Fibroblast of skin of left biceps (primary cell): ENCODE measurements at places on chromosomes 6 and 20.

- no peak for DNase-seq
Measured at GRCh38 chr6:93047033-93047432, 372.3 kb downstream of the EPHA7 start.

GRCh38 chr6:26156850-26157250 lies 69.6 kb downstream of the HFE start:
- DNase-seq, result no peak

- no peak for DNase-seq
Measured at GRCh38 chr20:39676241-39676640, 714.1 kb downstream of the DHX35 start.

- no peak for DNase-seq
Measured at GRCh38 chr6:110332281-110332680, 25.9 kb downstream of the METTL24 start.

- no peak for DNase-seq
Measured at GRCh38 chr6:135382182-135382628, 115.3 kb downstream of the AHI1 start.

DNA sequence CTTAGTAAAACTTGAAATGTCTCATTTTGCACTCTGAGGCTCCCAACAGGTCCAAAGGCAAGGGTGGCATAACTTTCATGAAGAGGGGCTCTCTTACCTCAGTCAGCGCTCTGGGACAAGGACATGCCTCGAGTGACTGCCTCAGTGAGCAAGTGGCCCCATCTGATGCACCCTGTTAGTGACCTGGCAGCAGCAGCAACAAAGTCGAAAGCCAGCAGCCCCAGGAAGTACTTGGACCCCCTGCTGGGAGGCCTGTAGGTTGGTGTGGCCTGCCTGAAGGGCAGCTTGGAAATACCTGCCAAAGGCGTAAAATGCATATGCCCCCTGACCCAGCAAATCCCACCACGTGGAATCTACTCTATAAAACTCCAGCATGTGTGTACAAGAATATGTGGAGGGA lies 13.2 kb downstream of the MAP1LC3A start:
- no peak for DNase-seq

DNA sequence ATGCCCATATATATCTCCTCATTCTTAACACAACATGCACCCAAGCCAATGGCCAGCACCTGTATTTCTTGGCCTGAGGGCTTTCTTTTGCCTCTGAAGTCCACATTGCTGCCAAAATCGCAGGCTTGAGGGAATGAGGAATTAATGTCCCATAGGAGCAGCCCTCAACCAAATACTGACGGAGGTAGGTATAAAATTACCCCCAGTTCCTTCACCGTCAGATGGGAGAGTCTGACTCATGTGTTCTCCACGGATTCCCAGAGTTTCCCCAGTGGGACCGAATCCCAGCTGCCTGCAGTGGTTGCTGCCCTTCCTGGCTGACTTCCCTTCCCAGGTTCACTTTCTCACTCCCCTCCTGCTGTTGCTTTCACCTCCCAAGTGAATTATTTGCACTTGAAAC lies 602.2 kb upstream of the NOX3 start:
- no peak for DNase-seq

- DNase-seq, result no peak
Measured at GRCh38 chr6:127459231-127459641, at the start of gene KIAA0408. KIAA0408 (minus strand) TSS chr6:127459389; CDS start chr6:127453981, 5,408 bp downstream.

GRCh38 chr6:80974579-80974978 lies 777.9 kb downstream of the TENT5A start:
- no peak for DNase-seq

DNA sequence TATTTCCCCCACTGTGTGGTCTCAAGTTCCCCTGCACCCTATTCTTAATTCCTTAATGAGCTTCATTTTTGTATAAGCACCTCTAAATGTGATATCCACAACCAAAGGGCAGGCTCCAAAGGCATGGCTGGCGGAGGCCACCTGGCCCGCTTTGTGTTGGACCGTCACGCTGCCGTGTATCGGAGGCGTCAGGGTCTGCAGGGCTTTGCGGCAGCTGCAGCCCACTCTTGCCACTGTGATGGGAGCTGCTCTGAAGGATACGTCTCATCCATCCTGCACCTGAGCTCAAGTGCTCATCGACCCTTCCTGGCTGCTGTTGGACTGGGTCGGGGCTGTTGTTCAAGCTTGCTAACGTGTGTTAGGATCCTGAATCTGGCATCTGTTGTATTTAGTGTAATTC lies 177.6 kb downstream of the ARID1B start:
- DNase-seq, result no peak

GRCh38 chr20:13322198-13322597 lies 101.1 kb downstream of the ISM1 start:
- no peak for DNase-seq

DNA sequence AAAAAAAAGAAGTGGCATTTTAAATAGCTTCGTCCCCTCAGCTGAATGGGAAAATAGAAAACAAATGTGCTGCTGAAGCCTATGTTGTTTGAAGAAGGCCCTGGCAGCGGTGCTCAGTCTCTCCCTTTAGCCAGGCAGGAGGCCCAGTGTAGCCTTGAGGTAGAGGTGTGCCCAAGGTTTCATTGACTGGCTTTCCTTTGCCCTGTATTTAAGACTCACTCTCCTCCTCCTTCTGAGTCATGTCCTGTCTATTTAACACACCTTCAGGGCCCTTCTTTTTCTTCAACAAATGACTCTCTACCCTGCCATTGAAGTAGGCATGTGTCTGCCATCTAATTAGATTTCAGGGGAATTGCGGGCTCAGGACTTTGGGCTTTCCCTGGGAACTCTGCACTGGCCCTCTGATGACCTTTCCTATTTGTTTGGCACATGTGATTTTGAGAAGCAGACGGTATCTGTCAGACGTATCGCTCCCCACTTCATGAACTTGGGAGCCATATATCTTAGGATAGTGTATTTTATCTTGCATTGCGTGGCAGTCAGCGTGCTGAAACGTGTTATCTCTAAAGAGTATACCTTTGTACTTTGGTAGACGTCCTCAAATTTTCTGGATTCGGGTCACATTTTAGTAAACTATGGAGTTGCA lies 4.3 kb downstream of the TJAP1 start:
- DNase-seq, result no peak

- no peak for DNase-seq
Measured at GRCh38 chr20:7967199-7967844, 27.1 kb upstream of the HAO1 start.

DNA sequence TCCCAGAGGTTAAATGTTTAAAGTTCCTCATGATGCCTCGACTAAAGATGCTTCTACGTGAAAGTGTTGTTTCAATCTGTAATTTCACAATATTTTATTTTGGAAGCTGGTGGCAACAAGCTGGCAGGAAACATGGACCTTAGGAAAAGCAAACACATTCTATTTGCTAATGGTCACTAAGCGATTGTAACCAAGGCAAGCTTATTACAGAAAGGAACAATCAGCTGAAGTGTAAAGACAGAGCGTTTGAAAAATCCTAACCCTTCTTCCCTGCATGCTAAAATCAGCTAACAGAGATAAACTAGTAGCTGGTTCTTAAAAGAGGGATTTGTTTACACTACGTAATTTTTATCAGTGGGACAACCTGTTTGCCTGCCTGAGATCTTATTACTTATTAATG lies 50.0 kb downstream of the IL20RA start:
- no peak for DNase-seq

DNA sequence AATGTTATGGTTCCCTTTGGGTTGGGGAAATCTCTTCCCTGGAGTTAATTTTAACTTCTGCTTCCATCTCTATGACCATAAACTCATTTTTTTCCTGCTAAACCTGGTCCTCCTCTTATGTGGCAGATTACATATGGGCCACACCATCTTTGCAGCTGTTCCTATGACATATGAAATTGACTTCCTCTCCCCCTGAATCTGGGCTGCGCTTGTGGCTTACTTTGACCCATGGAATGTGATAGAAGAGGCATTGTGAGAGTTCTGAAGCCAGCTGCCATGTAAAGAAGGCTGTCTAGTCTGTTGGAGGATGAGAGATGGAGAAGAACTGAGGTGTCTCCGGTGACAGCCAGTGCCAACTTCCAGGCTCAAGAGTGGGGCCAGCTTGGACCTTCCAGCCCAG lies 100.1 kb downstream of the CDC5L start:
- no peak for DNase-seq

DNA sequence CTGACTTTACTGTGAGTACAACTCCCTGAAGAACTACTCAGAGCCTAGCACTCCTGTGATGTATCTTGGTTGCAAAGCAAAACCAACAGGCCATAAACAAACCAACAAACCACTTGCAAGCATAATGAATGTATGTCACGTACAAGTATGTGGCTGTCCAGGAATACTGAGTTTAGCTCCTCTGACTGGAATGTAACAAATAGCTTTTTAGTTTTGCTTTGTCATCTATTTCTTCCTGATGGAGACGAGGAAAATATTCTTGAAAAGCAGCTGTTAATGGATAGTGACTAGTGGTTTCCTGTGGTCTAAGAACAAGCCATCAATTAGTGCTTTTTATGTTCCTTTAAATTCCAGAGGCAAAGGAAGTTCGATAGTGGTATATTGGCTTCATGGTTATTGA lies 101.9 kb upstream of the LY86 start:
- DNase-seq, result no peak

GRCh38 chr20:17885544-17885943 lies 83.0 kb downstream of the SNX5 start:
- no peak for DNase-seq

DNA sequence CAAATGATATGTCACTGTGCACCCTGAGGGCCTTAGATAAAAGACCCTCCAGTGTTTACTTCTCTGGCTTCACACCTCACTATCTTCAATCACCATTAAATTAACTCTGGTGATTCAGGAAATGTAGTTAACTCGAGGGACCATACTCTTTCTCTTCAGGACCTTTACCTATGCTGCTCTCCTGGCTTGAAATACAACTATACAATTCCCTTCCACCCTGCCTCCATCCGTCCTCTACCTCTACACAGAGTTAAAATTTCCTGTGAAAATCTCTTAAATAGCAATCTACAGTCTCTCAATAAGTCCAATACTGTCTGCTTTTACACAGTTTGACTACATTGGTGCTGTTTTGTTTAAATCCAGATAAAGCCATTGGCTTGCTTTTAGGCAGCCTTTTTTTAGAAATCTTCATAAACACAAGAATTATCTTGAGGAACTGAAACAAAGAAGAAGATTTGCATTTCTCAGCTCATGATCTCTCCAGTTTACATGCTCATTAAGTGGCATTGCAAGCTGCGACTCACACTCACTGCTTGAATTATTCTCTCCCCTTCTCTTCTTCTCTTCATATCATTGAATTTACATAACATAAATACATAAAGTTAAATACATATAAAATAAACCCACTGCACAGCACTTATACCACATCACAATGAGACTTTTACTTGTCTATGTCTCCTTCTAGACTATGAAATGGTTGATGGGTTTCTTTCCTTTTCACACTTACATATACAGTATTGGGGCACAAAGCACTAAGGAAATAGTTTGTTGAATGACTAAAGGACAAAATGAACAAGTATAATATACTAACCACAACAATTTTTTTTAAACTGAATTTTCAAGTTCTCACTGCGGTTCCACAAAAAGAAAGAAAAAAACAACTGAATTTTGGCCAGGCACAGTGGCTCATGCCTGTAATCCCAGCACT lies 239.0 kb upstream of the KCNQ5 start:
- no peak for DNase-seq

- no peak for DNase-seq
Measured at GRCh38 chr20:52191916-52192718, 538 bp upstream of the ZFP64 start.

GRCh38 chr20:17524560-17524959 lies 6.6 kb downstream of the BFSP1 start:
- DNase-seq, result no peak

GRCh38 chr6:107571354-107571753 lies 81.4 kb downstream of the SOBP start:
- no peak for DNase-seq

- DNase-seq, result no peak
Measured at GRCh38 chr6:56220078-56220477, 27.3 kb downstream of the COL21A1 start.

GRCh38 chr20:34715384-34715783 lies 11.2 kb downstream of the TP53INP2 start:
- DNase-seq, result no peak

DNA sequence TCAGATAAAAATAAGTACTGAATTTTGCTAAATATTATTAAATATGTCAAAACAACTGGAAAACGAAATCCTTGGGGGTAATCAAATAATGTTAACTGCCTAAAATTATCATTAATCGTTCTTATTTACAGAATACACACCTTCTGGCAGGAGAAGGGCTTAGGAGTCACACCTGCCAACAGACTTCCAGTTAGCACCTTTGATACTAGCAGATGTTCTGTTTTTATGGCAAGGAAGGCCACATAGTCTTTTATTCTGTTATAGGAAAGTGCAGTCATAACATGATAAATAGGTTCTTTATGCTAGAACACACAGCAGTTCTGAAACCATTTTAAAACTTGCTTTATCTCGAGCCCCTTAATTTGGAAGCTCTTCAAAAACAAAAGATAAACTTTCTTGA lies 464.1 kb downstream of the UTRN start:
- no peak for DNase-seq

GRCh38 chr6:6178795-6179194 lies 141.7 kb downstream of the F13A1 start:
- no peak for DNase-seq

- no peak for DNase-seq
Measured at GRCh38 chr20:22791877-22792525, 207.6 kb upstream of the FOXA2 start.

- no peak for DNase-seq
Measured at GRCh38 chr20:48459722-48460395, 367.9 kb downstream of the PREX1 start.

GRCh38 chr6:35287671-35288396 lies 9.8 kb upstream of the DEF6 start:
- no peak for DNase-seq

DNA sequence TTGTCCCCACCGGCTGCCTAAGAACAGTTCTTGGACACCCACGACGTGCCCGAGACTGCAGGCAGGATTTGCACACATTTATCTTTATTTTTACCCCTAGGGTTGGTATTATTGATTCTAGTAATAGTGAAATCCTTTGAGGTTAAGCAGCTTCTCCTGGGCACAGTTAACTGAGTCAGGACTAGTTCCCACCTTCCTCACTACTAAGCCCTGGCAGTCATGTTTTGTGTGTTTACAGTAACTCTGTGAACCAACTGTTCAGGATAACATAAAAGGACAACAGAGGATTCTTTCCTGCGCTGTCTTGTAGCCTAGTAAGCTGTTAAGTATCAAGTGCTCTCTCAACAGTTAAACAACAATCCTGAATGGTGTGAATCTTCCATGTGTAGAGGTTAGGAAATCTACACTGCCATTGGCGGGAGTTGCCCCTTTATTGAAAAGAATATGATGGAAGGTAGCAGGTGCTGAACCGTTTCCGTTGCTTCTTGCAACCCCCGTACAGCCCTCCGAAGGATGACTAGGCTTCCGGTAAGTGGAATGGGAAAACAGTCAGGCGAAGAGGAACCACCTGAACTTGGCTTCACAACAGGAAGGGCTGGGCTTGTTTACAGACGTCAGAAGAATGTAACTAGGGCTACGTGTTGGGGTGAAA lies 979 bp upstream of the SOD2 start:
- no peak for DNase-seq

GRCh38 chr20:10427060-10427692 lies 6.8 kb downstream of the MKKS start:
- no peak for DNase-seq

GRCh38 chr6:144745439-144745838 lies 460.3 kb downstream of the UTRN start:
- no peak for DNase-seq
